ENCODE measurements at places on chromosomes 1 and 21. TPM values are rescaled to one million over a fixed set of nuclear protein-coding genes. Genes with fewer than 3 reads are reported as not detected.

DNA sequence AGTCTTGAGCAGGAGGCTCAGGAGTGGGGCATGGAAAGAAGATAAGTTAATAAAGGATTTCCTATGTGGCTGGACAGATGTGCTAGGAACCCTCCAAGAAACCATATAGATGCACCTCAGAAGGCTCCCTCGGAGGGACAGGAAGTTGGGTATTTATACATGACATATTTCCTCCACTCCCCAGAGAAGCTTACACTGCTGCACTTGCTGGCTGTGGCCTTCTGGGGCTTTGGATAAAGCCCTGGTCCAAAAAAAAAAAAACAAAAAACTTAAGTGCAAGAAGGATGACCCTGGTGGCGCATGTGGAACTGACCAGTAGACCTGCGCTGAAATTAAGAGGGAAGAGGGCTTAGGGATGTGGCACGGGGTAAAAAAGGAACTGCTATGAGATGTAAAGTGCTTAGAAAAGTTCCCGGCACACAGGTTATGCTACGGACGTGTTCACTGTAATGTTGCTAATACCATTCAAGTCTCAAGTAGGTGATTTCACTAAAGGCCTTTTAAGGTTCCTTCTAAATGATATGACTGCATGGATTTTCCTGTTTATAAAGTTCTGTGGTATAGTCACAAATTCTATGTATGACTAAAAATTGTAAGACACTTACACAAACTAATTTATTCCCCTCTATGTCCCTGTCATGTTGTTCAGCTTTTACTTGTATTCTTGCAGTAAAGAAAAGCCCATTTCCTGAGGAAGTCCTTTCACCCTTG lies 253.6 kb downstream of the HMCN1 start:
- no peak overlapping the region for H3K27ac ChIP-seq
- no peaks in the 10 kb centered on the region for H3K4me1 ChIP-seq
- no peak for DNase-seq
- H3K27me3 ChIP-seq: no peaks in the 10 kb centered on the region

DNA sequence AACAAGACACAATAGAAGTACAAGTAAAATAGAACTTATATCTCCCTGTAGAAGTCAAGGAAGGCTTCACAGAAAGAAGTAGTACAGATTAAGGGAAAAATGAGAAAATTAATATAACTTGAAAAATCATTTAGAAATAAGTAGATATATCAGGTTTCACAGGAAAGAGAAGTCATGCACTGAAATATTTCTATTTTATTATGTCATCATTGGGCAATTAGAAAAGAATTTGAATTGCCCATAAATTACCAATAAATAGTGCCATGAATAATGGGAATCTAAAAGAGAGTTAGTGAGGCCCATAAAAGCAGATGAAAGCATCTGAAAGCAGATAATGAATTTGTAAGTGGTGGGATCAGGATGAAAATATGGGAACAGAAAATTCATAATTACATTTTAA lies 1597.8 kb downstream of the PLA2G4A start:
- H3K36me3 ChIP-seq: no peaks in the 10 kb centered on the region
- no peak overlapping the region for H3K4me3 ChIP-seq
- no peak overlapping the region for H3K27ac ChIP-seq
- H3K4me1 ChIP-seq: no peaks in the 10 kb centered on the region
- no peaks in the 10 kb centered on the region for H3K27me3 ChIP-seq
- DNase-seq: no peak

GRCh38 chr1:199742547-199742946 lies 285.0 kb upstream of the NR5A2 start:
- H3K27ac ChIP-seq: no peak overlapping the region
- peaks cover 3% of the 10 kb centered on the region for H3K4me1 ChIP-seq
- DNase-seq: peak; percentile 93
- no peak overlapping the region for H3K4me3 ChIP-seq
- no peaks in the 10 kb centered on the region for H3K36me3 ChIP-seq
- H3K27me3 ChIP-seq: no peaks in the 10 kb centered on the region

- peaks cover 3% of the 10 kb centered on the region for H3K27me3 ChIP-seq
- H3K4me3 ChIP-seq: no peak overlapping the region
- no peak overlapping the region for H3K27ac ChIP-seq
Measured at GRCh38 chr21:43619856-43620255, 39.4 kb downstream of the HSF2BP start.

- H3K4me1 ChIP-seq: no peaks in the 10 kb centered on the region
- no peak overlapping the region for H3K27ac ChIP-seq
- no peak overlapping the region for H3K4me3 ChIP-seq
- H3K27me3 ChIP-seq: no peaks in the 10 kb centered on the region
Measured at GRCh38 chr21:44730028-44730395, 18.6 kb upstream of the TSPEAR start.

GRCh38 chr1:44676484-44677200 lies 2.1 kb downstream of the ARMH1 start:
- no peak overlapping the region for H3K4me3 ChIP-seq
- DNase-seq: peak; percentile 81
- H3K27me3 ChIP-seq: no peaks in the 10 kb centered on the region
- H3K4me1 ChIP-seq: peaks cover 16% of the 10 kb centered on the region
- no peaks in the 10 kb centered on the region for H3K36me3 ChIP-seq

DNA sequence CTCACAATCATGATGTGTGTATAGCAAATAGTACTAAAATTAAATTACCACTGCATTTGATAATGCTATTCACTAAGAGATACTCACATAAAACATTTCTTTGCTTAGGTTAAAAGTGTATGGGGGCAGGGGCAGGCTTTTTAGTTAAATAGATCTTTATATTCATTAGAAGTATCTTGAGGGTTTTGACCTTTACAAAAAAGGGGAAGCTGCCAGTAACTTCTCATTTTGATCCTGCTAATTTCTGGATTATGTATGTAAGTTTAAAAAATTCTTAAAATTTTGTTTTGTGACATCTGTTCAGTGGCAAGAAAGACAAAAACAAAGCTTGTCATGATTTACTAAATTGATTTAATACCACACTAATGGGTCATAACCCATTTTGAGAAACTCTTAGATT lies 45.8 kb upstream of the S1PR1 start:
- no peak overlapping the region for H3K4me3 ChIP-seq
- H3K27ac ChIP-seq: no peak overlapping the region
- H3K4me1 ChIP-seq: no peaks in the 10 kb centered on the region
- no peaks in the 10 kb centered on the region for H3K36me3 ChIP-seq

Gene ADGRB2
- 7.4 TPM for total RNA-seq
